H1 (cell line): ENCODE measurements at places on chromosomes 11 and 22. TPM values are rescaled to one million over a fixed set of nuclear protein-coding genes. Genes with fewer than 3 reads are reported as not detected.
A peak's percentile ranks its signal among the peaks of the same experiment; 100 is the strongest.

DNA sequence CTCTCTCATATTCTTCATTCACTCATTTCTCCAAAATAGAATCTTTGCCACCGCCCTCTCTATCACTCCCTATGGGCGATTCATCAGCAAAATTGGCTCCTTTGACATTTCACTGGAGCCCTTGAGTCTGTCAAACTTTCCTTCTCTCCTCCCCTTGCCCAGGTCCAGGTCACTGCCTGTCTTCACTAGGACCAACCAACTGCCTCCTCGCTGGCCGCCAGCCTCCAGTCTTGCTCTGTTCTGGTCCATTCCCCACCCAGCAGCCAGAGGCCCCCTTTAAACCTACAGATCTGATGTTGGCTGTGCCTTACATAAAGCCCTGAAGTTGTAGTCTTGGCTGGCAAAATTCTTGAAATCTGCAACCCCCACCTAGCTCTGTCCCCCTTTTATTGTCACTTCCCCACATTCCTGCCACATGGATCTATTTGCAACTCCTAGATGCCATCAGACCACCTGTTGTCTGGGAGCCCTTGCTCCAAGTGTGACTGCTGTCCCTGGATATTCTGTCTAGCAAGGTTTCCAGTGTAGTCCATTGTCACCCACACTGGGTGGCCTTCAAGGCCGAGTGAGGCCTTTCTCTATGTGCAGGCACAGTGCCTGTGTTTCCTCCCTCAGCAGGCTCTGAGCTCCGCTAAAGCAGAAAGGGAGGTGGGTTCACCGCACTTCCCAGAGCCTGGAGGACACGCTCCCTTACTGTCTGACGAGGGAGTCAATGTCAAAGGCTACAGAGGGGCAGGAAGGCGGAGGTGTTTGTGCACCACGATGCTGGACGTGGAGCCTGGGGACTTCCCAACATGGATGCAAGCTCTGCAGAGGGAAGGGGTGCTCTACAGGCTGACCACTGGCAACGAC lies 25.5 kb downstream of the MYEOV start:
- no peaks in the 10 kb centered on the region for H3K27me3 ChIP-seq
- H3K27ac ChIP-seq: no peak overlapping the region
- DNase-seq: no peak
- H3K4me3 ChIP-seq: no peak overlapping the region

GRCh38 chr11:73396251-73396930 lies 20.2 kb downstream of the RELT start:
- no peaks in the 10 kb centered on the region for H3K27me3 ChIP-seq
- H3K4me3 ChIP-seq: no peak overlapping the region
- H3K36me3 ChIP-seq: no peaks in the 10 kb centered on the region
- H3K27ac ChIP-seq: no peak overlapping the region
- DNase-seq: no peak

- DNase-seq: no peak
- H3K27me3 ChIP-seq: no peaks in the 10 kb centered on the region; the same call in 1 of the 2 replicates
- H3K4me3 ChIP-seq: no peak overlapping the region
- no peak overlapping the region for H3K27ac ChIP-seq
- peaks cover 2% of the 10 kb centered on the region; the same call in 1 of the 2 replicates for H3K4me1 ChIP-seq
Measured at GRCh38 chr22:39937906-39938305, 22.3 kb upstream of the TMA7B start.

DNA sequence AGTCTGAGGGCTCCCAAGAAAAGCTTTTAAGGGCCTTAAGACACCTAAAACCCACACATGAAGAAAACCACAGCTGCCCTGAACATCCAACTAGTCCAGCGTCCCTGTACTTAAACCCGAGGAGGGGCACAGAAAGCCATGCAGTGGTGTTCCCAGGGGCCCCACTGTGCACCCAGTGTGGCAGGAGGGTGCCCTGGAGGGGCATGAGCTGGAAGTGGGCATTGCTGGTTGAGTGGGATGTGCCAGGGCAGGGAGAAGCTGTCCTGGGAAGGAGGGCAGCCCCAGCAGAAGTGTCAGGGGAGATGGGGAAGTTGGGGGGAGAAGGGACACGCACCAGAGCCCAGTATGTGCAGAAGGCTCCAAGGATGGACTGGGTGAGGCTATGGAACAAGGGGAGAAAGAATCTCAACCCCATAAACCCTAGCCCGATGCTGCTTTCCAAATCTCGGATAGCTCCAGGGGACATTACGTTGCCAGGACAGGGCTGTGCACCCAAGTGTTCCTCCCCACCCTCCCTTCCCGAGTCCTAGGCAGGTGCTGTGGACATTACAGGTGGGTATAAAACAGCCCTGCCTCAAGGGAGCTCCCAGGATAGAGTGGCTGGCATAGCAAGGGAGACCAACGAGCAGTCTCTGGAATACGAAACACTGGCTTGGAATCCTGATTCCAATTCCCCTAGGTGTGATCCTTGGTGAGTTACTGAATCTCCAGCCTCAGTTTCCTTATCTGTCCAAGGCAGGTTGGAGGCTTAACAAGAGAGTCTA lies 44.2 kb downstream of the SHANK2 start:
- DNase-seq: no peak
- no peak overlapping the region for H3K4me3 ChIP-seq
- no peak overlapping the region for H3K27ac ChIP-seq
- H3K4me1 ChIP-seq: peaks cover 2% of the 10 kb centered on the region; the same call in 1 of the 2 replicates
- no peaks in the 10 kb centered on the region for H3K36me3 ChIP-seq

- H3K36me3 ChIP-seq: peaks cover 13% of the 10 kb centered on the region
- H3K4me3 ChIP-seq: no peak overlapping the region
- no peaks in the 10 kb centered on the region for H3K4me1 ChIP-seq
- no peaks in the 10 kb centered on the region for H3K27me3 ChIP-seq
- no peak for DNase-seq
Measured at GRCh38 chr11:102367364-102367763, 20.4 kb downstream of the BIRC2 start.

- no peaks in the 10 kb centered on the region for H3K4me1 ChIP-seq
- no peak overlapping the region for H3K4me3 ChIP-seq
- no peak overlapping the region; the same call in 1 of the 2 replicates for H3K27ac ChIP-seq
- H3K27me3 ChIP-seq: no peaks in the 10 kb centered on the region
- DNase-seq: no peak
Measured at GRCh38 chr11:86559311-86559945, 113.0 kb downstream of the ME3 start.

DNA sequence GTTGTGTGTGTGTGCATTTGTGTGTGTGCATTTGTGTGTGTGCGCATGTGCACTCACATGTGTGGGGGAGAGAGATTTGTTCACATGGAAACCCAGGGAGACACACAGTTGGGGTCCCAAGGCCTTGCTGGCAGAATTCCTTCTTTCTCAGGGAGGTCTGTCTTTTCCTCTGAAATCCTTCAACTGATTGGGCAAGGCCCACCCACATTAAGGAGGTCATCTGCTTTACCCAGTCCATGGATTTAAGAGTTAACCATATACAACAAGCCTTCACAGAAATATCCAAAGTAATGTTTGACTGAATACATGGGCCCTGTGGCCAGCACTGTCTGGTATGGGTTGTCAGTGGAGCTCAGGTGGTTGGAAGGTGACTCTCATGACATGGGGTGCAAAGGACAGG lies 641.4 kb downstream of the BRD1 start:
- no peak overlapping the region for H3K27ac ChIP-seq
- no peaks in the 10 kb centered on the region for H3K4me1 ChIP-seq
- no peak for DNase-seq
- no peaks in the 10 kb centered on the region for H3K36me3 ChIP-seq

DNA sequence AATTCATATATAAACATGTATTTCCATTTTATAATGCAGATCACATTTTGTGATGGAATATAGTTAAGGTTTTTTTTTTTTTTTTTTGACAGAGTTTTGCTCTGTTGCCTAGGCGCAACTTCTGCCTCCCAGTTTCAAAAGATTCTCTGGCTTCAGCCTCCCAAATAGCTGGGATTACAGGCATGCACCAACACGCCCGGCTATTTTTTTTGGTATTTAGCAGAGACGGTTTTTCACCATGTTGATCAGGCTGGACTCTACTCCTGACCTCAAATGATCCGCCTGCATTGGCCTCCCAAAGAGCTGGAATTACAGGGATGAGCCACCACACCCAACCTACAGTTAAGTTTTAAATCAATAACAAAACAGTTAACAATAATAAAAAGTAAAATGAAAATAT lies 18.8 kb downstream of the XKR3 start:
- no peak for DNase-seq
- H3K27me3 ChIP-seq: no peaks in the 10 kb centered on the region
- H3K4me1 ChIP-seq: peaks cover 3% of the 10 kb centered on the region; the same call in 1 of the 2 replicates
- H3K4me3 ChIP-seq: no peak overlapping the region
- H3K36me3 ChIP-seq: no peaks in the 10 kb centered on the region

DNA sequence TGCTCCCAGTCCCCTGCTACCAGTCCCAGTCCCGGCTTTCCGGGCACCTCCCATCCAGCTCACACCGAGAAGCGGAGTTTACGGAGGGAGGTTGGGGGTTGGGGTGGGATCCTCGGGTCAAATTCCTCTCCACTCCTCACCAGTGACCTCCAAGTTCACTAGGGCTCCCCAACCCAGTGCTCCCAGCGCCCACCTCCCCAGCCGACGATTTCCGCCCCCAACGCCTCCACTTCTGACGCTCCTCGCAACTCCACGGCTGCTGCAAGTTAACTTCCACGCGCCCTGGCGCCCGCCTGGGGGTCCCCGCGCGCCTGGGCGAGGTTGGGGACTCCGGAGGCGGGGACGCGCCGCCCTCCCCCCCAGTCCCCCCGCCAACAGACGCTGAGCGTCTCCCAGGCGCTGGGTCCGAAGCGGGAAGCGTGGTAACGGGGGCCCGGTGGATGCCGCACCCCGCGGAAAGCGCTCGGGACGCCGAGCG lies 526 bp downstream of the TPST2 start:
- peak overlapping the region; percentile 71 for H3K4me3 ChIP-seq
- peak overlapping the region; percentile 51; the same call in 1 of the 2 replicates for H3K27ac ChIP-seq
- peak; percentile 61 for DNase-seq
- H3K36me3 ChIP-seq: no peaks in the 10 kb centered on the region

DNA sequence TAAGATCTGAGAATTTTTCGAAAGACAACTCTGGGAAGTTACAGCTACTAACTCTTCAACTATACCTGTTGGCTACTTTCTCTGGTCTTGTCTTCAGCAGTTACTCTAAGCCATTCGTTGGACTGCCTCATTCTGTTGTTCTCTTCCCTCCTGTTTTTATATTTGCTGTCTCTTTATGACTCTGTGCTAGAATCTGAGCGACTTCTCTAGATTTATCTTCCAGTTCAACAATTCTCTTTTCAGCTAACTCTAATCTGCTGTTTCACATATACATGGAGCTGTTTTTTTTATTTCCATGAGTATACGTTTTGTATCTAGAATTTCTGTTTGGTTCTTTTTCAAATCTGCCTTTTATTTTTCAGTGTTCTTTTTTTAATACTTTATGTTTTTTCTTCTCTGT lies 127.4 kb upstream of the SORL1-AS1 start:
- H3K36me3 ChIP-seq: peaks cover 48% of the 10 kb centered on the region
- no peaks in the 10 kb centered on the region for H3K27me3 ChIP-seq
- no peak for DNase-seq
- H3K4me3 ChIP-seq: no peak overlapping the region

DNA sequence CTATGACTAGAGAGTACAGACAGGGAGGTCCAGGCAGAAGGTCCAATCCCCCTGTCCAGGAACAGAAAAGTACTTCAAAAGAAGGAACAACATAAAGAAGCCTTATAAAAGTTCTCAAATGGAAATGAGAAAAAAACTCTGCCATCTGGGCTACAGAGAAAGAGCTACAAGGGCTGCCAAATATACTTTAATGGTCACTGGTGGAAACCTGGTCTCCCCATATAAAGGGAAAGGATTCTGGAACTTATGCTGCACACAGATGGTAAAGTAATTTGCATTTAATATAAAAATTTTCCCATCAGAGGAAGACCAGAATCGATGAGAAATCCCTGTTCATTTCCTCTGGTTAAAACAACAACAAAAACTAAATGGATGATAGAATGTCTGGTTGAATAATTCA lies 119.4 kb upstream of the MTMR2 start:
- H3K27ac ChIP-seq: no peak overlapping the region
- no peak overlapping the region for H3K4me3 ChIP-seq
- DNase-seq: no peak

DNA sequence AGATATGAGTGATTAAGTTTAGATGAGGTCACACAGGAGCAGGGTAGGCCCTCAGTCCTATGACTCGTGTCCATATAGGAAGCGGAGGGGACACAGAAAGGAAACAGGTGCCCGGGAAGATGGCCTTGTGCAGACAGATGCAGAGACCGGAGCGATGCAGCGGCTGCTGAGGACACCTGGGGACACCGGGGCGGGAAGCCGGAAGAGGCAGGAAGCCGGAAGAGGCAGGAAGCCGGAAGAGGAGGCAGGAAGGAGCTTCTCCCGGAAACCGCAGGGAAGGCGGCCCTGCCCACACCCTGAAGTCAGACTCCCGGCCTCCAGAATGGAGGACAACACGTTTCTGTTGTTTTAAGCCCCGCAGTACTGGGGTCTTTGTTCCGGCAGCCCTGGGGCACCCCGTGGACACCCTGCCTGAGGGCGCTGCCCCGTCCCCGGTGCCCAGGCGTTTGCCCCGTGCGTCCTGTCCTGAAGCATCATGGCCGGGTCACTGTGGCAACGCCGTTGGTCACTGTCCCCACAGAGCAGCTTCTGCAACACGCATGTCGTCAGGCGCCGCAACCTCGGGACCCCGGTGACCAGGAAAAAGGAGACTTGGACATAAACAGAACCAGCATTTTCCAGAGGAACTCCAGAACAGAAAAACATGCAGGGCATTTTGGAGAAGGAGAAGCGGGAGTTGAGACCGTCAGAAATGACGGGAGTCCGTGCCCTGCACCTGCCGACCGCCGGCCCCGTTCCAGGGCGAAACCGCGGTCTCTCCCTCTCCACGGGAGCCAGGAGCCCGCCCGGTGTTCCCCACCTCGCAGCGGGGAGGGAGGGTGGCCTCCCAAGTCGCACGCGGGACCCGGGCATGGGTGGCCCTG lies 103.4 kb downstream of the BRD1 start:
- DNase-seq: peak; percentile 70
- no peaks in the 10 kb centered on the region for H3K36me3 ChIP-seq
- no peak overlapping the region for H3K27ac ChIP-seq
- no peak overlapping the region for H3K4me3 ChIP-seq

DNA sequence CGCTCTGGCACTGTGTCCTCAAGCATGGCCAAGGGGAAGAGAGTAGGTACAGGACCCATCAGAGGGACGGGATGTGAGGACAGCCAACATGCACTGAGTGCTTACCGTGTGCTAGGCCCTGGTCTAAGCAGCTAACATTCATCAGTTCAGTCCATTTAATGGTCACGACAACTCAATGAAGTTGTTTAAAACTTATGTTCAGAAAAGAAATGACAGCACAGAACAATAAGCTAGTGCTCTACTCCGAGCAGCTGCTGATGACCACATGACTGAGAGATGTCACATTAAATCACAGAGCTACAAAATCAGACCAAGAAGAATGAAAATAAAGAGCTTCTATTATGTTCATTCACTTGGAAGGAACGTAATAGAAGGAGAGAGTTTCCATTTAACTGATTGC lies 26.3 kb downstream of the PRDM10 start:
- H3K36me3 ChIP-seq: no peaks in the 10 kb centered on the region
- H3K27me3 ChIP-seq: no peaks in the 10 kb centered on the region
- DNase-seq: no peak
- H3K27ac ChIP-seq: no peak overlapping the region
- no peaks in the 10 kb centered on the region for H3K4me1 ChIP-seq

Gene UBQLN3
- not detected in 2 replicates for total RNA-seq

Gene ACRV1
- total RNA-seq: not detected in 2 replicates

Gene TPBGL
- 0.25 and 0.37 TPM in 2 replicates for total RNA-seq

Gene INS
- not detected in 2 replicates for total RNA-seq

Gene PKP3
- total RNA-seq: 28.5 and 28.7 TPM in 2 replicates
